ENCODE measurements at places on chromosomes 1 and 21. TPM values are rescaled to one million over a fixed set of nuclear protein-coding genes. Genes with fewer than 3 reads are reported as not detected.

TMIGD3 gene
- 0.13 TPM for total RNA-seq

AADACL4 gene
- total RNA-seq = not detected

PAQR6 gene
- 1.0 TPM for total RNA-seq

AMY1C gene
- total RNA-seq = not detected

KCNC4 gene
- 2.0 TPM for total RNA-seq

REG4 gene
- not detected for total RNA-seq

GRCh38 chr1:44829506-44830384 is 13.3 kb downstream of the PTCH2 start:
- no peaks in the 10 kb centered on the region for H3K27me3 ChIP-seq
- H3K4me1 ChIP-seq = peaks cover 75% of the 10 kb centered on the region
- no peak overlapping the region for H3K27ac ChIP-seq
- DNase-seq = no peak
- no peaks in the 10 kb centered on the region for H3K36me3 ChIP-seq
- no peak overlapping the region for H3K4me3 ChIP-seq

DNA sequence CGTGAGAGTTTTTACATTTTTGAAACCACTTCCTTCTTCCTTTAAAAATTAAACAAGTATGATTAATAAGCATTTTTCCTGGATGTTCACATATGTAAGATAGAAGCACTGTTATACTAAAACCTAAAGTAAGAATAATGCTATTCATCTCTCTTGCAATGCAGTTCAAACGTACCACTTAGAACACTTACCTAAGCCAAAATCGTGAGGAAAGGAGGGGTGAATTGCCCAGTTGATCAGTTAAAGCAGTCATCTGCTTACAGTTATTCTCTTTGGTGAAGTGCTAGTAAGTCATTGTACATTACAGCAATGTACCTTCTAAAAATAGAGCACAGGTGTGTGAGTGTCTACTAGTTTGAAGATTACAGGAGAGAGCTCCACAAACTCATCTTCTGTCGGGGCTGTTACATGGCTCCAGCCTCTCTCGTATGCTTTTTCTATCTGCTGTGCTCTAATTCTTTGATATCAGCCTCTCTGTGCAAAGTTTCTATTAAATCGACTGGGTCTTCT is 3.4 kb downstream of the NCAM2 start:
- DNase-seq = no peak
- H3K4me3 ChIP-seq = no peak overlapping the region
- H3K27me3 ChIP-seq = peaks cover 7% of the 10 kb centered on the region
- H3K27ac ChIP-seq = no peak overlapping the region
- H3K4me1 ChIP-seq = peaks cover 16% of the 10 kb centered on the region
- no peaks in the 10 kb centered on the region for H3K36me3 ChIP-seq

GRCh38 chr1:19844731-19845495 is 29.8 kb upstream of the RNF186 start:
- H3K4me3 ChIP-seq = no peak overlapping the region
- no peaks in the 10 kb centered on the region for H3K4me1 ChIP-seq
- H3K36me3 ChIP-seq = no peaks in the 10 kb centered on the region
- H3K27me3 ChIP-seq = peaks cover 43% of the 10 kb centered on the region

- H3K4me3 ChIP-seq = no peak overlapping the region
- no peak overlapping the region for H3K27ac ChIP-seq
- peaks cover 53% of the 10 kb centered on the region for H3K4me1 ChIP-seq
- H3K36me3 ChIP-seq = peaks cover 21% of the 10 kb centered on the region
- H3K27me3 ChIP-seq = no peaks in the 10 kb centered on the region
- no peak for DNase-seq
Measured at GRCh38 chr1:12171206-12172041, 4.6 kb downstream of the TNFRSF1B start.

DNA sequence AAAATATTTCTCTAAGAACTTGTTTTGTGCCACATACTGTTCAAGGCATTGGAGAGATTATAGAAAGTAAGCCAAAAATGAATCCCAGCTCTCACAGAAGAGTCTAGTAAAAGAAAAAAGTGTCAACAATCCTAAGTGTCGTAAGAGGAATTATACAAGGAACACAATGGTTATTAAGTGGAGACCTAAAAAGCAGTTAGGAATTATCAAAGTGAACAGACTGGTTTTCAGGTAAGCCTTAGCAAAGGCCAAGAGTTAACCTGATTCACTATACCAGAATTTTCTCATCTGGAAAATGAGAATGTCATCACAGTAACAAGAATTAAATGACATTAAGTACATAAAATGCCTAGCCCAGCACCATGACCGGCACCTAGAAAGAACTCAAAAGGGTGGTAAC is 15.6 kb downstream of the SERBP1 start:
- H3K27me3 ChIP-seq = no peaks in the 10 kb centered on the region
- no peak overlapping the region for H3K27ac ChIP-seq
- no peak for DNase-seq
- H3K4me3 ChIP-seq = no peak overlapping the region
- H3K4me1 ChIP-seq = no peaks in the 10 kb centered on the region

GRCh38 chr1:50880373-50880772 is 79.7 kb downstream of the FAF1 start:
- no peaks in the 10 kb centered on the region for H3K4me1 ChIP-seq
- no peak for DNase-seq
- H3K27me3 ChIP-seq = no peaks in the 10 kb centered on the region
- H3K27ac ChIP-seq = no peak overlapping the region

- H3K36me3 ChIP-seq = no peaks in the 10 kb centered on the region
- DNase-seq = peak; percentile 45
- no peak overlapping the region for H3K4me3 ChIP-seq
- H3K4me1 ChIP-seq = peaks cover 22% of the 10 kb centered on the region
Measured at GRCh38 chr1:67589519-67590233, 95.3 kb upstream of the GADD45A start.

GRCh38 chr1:40096646-40096976 is 441 bp downstream of the PPT1 start:
- H3K27ac ChIP-seq = peak overlapping the region; percentile 68
- DNase-seq = no peak
- no peaks in the 10 kb centered on the region for H3K27me3 ChIP-seq
- H3K4me3 ChIP-seq = peak overlapping the region; percentile 73
- peaks cover 21% of the 10 kb centered on the region for H3K36me3 ChIP-seq
- peaks cover 16% of the 10 kb centered on the region for H3K4me1 ChIP-seq

- H3K4me1 ChIP-seq = peaks cover 3% of the 10 kb centered on the region
- no peak overlapping the region for H3K27ac ChIP-seq
- 0 out of 3 replicates have a peak, but pooled peaks cover 2% of the 10 kb centered on the region for H3K27me3 ChIP-seq
- H3K36me3 ChIP-seq = no peaks in the 10 kb centered on the region
Measured at GRCh38 chr1:169426174-169426705, 1.0 kb downstream of the CCDC181 start.

GRCh38 chr1:3625151-3625907 is 514 bp downstream of the TPRG1L start:
- peak overlapping the region; percentile 44 for H3K27ac ChIP-seq
- H3K27me3 ChIP-seq = peaks cover 5% of the 10 kb centered on the region
- peak overlapping the region; percentile 95 for H3K4me3 ChIP-seq
- peaks cover 28% of the 10 kb centered on the region for H3K36me3 ChIP-seq

GRCh38 chr1:80385650-80386049 is 1379.1 kb upstream of the ADGRL4 start:
- no peak for DNase-seq
- H3K4me3 ChIP-seq = no peak overlapping the region
- no peaks in the 10 kb centered on the region for H3K36me3 ChIP-seq
- H3K27me3 ChIP-seq = no peaks in the 10 kb centered on the region
- H3K27ac ChIP-seq = no peak overlapping the region

DNA sequence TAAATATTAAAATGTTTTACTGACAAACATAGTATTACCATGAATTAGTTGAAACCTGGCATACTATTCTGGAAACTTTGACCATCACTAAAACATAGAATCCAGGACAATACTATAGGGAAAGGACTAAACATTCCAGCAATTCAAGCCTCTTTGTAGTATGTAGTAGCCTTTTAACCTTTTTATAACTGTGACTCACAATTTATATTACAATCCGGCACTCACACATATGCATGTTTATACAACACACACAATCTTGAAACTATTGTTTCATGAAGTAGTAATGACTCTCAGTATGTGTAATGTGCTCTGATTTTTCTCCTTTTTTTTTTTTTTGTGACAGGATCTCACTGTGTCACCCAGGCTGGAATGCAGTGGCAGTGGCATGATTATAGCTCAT is 64.3 kb downstream of the ANKRD13C start:
- no peaks in the 10 kb centered on the region for H3K4me1 ChIP-seq
- no peak overlapping the region for H3K27ac ChIP-seq
- no peak overlapping the region for H3K4me3 ChIP-seq
- H3K27me3 ChIP-seq = no peaks in the 10 kb centered on the region

DNA sequence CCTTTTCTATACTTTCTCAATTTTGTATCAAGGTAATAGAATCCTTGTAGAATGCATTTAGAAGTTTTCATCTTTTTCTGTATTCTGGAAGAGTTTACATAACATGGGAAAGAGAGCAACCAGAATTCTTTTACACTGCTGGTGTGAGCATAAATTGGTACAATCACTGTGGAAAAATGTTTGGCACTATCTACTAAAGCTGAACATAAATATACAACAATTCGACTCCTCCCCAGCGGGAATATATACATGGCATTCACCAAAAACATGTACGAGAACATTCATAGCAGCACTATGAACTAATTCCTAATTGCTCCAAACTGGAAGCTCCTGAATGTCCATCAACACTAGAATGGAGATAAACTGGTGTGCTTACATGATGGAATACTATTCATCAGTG is 1.8 kb upstream of the ACBD6 start:
- no peak for DNase-seq
- peaks cover 22% of the 10 kb centered on the region for H3K4me1 ChIP-seq
- no peak overlapping the region for H3K4me3 ChIP-seq
- H3K27me3 ChIP-seq = no peaks in the 10 kb centered on the region

GRCh38 chr21:41438425-41439113 is 12.5 kb downstream of the MX1 start:
- no peaks in the 10 kb centered on the region for H3K4me1 ChIP-seq
- H3K4me3 ChIP-seq = no peak overlapping the region
- H3K36me3 ChIP-seq = no peaks in the 10 kb centered on the region

- no peaks in the 10 kb centered on the region for H3K36me3 ChIP-seq
- peak; percentile 36 for DNase-seq
- H3K27me3 ChIP-seq = peaks cover 39% of the 10 kb centered on the region
- H3K27ac ChIP-seq = no peak overlapping the region
- no peak overlapping the region for H3K4me3 ChIP-seq
Measured at GRCh38 chr1:19643121-19643520, 990 bp upstream of the NBL1 start.

DNA sequence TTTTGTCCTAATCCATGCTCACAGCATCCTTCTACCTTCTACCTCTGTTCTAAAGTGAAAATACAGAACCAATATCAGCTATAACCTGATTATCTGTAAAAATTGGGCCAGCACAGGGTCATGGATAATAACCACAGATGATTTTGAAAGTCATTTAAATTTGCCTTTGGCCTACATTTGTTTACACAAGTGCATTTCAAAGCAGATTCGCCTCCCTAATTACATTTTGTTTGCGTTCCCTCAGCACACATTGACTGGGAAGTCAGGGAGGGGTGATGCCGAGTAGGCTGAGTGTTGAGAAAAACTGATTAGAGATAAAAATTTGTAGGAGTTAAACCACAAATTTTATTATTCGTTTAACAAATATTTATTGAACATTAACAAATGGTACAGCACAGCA is 19.2 kb upstream of the RGS8 start:
- no peak overlapping the region for H3K27ac ChIP-seq
- no peaks in the 10 kb centered on the region for H3K4me1 ChIP-seq
- no peaks in the 10 kb centered on the region for H3K36me3 ChIP-seq

DNA sequence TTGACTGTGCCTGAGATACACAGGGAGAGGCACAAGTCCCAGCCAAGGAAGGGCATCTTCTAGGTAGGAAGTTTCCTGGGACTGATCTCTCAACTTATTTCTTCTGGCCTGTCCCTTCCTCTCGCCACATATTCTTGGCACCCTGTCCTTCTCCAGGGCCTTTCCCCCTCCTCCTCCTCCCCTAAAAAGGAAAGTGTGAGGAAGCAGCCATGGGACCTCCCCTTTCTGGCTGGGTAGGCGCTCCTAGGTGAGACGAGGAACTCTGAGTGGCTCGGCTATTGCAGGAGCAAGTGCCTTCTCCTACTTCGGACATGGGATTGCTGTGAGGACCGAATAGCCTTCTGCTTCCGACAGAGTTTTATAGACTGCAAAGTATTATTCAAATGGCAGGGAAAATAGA is 15.5 kb upstream of the MTARC2 start:
- no peak overlapping the region for H3K4me3 ChIP-seq
- H3K36me3 ChIP-seq = no peaks in the 10 kb centered on the region
- H3K4me1 ChIP-seq = no peaks in the 10 kb centered on the region
- peaks cover 4% of the 10 kb centered on the region for H3K27me3 ChIP-seq
- no peak for DNase-seq
- H3K27ac ChIP-seq = no peak overlapping the region

DNA sequence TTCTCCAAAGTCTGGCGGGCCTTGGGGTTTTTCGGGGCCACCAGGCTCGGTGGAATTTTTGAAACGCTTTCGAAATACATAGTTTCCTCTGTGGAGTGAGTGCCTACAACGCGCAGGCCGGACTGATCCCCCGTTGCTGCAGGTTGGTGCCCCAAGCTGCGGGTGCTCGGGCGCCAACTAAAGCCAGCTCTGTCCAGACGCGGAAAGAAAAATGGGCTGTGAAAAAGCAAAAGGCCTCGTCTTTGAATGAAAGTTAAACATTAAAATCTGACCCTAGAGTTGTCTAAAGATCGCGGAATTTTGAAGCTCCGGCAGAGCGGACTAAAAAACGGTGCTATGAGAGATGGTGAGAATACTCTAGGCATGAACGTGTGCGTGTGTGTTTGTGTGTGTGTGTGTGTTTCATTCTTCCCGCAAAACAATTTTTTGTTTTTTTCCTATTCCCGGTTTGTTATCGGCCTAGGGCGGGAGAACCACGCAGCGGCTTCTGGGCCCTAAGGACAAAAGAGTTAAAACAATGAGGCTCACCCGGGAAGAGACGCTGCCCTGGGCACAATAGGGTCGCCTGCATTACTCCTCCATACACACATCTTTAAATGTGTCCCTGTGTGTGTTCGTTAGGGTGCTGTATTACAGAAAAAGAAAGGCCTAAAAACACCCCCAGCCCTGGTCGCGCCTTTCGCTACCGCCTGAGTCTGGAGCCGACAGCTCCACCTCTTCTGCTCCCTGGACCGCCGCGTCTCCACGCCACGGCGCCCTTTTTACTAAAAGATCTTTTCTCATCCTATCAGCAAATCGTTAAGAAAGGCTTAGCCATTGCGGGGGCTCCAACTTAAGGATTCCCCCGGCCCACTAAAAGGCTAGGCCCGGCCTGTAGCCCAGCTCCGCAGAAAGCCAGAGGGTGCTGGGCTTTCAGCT is 3.2 kb downstream of the TBX15 start:
- no peak for DNase-seq
- H3K27me3 ChIP-seq = peaks cover 41% of the 10 kb centered on the region
- 0 out of 2 replicates have a peak overlapping the region, but pooled peaks have one; percentile 29 for H3K4me3 ChIP-seq
- H3K27ac ChIP-seq = no peak overlapping the region
- H3K4me1 ChIP-seq = no peaks in the 10 kb centered on the region
